ENCODE measurements at places on chromosomes 5 and 9.
A peak's percentile ranks its signal among the peaks of the same experiment; 100 is the strongest.

DNA sequence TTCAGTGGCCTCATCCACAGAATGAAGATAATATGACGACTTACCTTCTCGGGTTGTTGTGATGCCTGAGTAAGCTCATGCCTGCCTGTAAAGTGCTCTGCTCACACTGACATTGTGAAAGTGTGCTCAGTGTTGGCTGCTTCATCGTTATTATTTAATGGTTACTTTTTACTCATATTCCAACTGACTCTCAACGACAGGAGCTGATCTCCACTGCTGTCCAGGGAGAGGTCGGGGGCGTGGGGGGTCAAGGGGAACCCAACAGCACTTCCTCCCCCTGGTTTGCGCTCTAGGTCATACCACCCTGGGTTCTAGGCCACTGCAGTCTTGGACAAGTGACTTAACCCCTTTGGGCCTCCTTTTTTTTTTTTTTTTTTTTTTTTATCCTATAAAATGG lies 52.9 kb upstream of the ANGPTL2 start:
- DNase-seq = no peak

DNA sequence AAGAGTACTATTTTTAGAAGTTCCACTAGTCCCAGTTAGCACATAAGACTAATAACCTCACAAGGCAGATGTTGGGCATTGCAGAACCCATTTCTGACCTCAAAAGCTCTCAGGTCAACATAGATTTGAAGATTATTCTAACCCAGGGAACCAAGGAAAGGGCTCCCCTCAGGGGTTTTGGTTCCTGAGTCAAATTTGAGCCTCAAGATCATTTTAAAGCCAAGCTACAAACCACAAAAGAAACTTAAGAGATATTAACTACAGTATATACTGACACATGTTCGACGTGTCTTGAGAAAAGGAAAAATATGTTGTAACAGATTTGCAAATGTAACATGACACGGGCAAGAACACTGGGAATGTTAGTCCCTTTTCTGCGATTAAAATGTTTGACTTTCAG lies 88.6 kb downstream of the GNAQ start:
- DNase-seq = no peak

- no peak for DNase-seq
Measured at GRCh38 chr5:112634166-112634565, 103.5 kb upstream of the APC start.

DNA sequence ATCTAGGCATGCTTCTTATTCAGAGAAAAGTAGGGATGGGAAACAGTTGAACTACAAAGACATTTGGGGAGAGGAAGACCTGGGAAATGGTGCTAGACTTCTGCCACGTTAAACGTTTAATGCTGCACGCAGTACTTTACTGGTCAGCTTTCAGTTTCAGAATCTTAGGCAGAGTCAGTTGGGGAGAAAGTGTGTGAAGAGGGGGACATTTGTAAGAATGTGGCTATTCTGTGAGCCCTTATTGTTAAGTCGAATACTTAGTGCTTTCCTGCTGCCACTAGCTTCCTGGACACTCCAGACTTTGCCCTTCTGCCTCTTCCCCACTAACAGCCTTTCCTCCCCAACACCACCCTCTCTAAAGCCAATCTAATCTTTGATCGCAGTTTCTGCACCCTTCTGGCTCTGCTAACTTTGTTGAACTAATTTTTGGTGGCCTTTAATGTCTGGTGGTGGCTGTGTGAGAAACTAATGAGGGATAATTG lies 6.1 kb downstream of the CYSTM1 start:
- no peak for DNase-seq

DNA sequence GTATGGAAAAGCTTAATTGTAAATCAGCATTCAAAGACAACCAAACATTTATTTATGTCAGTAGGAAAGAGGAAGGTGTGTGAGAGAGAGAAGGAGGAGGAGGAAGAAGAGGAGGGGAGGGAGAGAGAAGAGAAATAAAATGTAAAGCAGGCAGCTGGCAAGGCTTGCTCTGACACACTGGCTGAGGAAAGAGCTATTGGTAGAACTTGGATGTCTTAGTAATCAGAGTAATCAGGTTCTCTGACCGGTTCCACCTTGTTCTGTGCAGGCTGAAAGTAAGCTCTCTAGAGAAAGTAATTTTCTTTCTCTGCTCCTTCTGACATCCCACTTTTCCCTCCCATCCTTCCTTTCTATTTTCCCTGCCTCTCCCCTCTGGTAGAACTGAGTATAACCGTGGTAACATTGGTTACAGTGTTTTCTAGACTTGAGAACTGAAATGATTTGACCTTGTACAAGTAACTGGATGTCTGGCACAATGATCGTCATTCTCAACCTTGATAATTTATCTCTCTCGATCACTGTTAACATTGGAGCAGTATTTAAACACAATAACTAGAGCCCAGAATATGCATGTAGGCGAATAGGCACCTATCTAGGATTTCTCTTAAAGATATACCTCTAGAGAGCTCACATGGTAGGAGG lies 33.3 kb downstream of the TLE4 start:
- DNase-seq = no peak

DNA sequence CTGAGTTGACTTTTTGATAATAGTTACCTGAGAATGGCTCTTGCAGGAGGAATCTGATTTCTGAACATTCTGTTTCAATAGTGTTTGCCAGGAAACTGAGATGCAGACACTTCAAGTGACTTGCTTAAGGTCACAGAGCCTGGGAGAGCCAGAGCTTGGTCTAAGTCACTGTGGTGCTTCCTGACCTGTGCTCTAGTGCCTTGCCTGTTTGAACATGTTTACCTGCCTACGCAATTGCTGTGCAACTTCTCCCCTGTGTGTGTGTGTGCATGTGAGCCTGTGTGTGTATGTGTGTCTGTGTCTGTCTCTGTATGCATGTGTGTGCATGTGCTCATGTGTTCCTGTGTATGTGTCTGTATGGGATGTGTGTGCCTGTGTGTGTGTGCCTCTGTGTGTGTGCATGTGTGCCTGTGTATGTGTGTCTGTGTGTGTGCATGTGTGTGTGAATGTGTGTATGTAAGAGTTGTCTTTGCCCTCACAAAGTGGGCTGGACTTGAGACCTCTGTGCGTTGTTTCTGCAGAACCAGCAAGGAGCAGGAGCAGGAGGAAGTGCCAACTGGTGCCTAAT lies 185.8 kb downstream of the GADD45G start:
- DNase-seq = no peak

- no peak for DNase-seq
Measured at GRCh38 chr9:124869466-124869985, 7.6 kb downstream of the ARPC5L start.

- DNase-seq = no peak
Measured at GRCh38 chr9:18060269-18060934, 413.6 kb upstream of the ADAMTSL1 start.

DNA sequence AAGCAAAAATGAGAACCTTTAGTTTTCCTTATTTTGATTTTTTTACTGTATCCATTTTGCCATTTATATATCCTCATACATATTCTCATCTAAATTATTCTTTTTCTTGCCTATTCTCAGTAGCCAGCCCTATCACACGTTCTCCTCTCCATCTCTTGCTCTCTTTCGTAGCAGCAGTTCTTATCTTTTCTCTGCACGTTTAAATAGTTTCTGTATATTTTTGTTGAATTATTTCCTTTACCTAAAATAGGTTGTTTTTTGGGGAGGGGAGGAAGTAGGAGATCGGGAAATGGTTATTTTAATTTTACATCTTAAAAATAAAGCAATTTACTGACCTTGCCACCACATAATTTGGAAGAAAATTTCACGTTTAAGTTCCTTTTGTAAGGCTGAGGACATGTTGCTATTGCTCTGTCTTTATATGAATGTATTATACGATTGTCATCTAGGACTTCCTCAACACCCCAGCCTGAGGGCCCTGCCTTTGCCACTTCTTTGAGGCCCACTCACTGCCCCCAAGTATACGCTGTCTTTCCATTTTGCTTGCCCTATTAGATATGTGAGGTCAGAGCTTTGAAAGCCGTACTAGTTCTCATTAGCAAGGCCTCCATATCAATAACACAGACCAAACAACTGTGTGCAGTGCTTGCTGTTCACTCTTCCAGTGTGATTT lies 140.3 kb downstream of the GNAQ start:
- no peak for DNase-seq

GRCh38 chr5:68771732-68772131 lies 322.1 kb upstream of the SLC30A5 start:
- DNase-seq = no peak

- no peak for DNase-seq
Measured at GRCh38 chr9:19441730-19442129, 32.9 kb downstream of the ACER2 start.

- DNase-seq = no peak
Measured at GRCh38 chr5:143931476-143931875, 119.5 kb downstream of the HMHB1 start.

GRCh38 chr9:38159599-38159998 lies 90.6 kb upstream of the SHB start:
- no peak for DNase-seq

- no peak for DNase-seq
Measured at GRCh38 chr9:133978226-133978898, 13.8 kb downstream of the VAV2 start.

DNA sequence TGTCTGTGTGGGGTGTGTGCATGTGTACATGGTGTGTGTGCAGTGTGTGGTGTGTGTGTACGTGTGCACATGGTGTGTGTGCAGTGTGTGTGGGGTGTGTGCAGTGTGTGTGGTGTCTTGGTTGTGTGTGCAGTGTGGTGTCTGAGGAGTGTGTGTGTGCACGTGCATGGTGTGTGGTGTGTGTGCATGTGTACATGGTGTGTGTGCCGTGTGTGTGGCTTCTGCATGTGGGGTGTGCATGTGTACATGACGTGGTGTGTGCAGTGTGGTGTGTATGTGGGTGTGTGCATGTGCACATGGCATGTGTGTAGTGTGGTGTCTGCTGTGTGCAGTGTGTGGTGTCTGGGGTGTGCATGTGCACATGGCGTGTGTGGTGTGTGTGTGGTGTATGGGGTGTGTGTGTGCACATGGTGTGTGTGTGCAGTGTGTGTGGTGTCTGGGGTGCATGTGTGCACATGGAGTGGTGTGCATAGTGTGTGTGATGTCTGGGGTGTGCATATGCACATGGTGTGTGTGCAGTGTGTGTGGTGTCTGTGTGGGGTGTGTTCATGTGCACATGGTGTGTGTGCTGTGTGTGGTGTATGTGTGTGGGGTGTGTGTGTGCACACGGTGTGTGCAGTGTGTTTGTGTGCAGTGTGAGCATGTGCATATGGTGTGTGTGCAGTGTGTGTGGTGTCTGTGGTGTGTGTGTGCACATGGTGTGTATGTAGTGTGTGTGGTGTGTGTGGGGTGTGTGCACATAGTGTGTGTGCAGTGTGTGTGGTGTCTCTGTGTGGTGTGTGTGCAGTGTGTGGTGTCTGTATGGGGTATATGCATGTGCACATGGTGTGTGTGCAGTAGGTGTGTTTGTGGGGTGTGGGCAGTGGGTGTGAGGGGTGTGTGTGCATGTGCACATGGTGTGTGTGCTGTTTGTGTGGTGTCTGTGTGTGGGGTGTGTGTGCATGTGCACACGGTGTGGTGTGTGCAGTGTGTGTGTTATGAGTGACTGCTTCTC lies 40.6 kb upstream of the ZNG1F start:
- peak; percentile 1 for DNase-seq

DNA sequence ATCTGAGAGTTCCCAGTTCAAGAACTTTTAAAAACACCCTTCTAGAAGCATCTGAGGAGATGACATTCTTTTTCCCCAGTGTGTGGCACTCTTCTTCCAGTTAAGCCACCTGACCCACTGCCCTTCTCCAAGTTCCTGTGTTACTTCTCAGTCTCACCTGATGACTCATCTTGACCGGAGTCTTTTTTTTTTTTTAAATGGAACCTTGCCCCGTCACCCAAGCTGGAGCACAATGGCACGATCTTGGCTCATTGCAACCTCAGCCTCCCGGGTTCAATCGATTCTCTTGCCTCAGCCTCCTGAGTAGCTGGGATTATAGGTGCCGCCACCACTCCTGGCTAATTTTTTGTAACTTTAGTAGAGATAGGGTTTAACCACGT lies 224.1 kb upstream of the DAB2 start:
- peak; percentile 22 for DNase-seq

DNA sequence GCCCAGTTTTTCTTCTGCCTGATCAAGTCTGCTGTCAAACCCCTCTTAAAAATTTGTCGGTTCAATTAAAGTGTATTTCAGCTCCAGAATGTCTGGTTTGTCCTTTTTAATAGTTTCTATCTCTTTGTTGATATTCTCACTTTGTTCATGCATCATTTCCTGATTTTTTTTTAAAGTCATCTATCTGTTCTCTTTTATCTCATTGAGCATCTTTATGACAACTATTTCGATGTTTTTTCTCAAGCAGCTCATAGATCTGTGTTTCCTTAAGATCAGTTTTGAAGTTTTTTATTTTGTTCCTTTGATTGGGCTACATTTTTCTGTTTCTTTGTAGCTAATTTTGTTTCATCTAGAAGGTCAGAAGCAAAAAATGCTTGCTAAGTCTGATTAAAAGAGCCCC lies 53.7 kb downstream of the FGD3 start:
- no peak for DNase-seq

GRCh38 chr9:100074093-100074492 lies 24.7 kb downstream of the ERP44 start:
- DNase-seq = peak; percentile 59

DNA sequence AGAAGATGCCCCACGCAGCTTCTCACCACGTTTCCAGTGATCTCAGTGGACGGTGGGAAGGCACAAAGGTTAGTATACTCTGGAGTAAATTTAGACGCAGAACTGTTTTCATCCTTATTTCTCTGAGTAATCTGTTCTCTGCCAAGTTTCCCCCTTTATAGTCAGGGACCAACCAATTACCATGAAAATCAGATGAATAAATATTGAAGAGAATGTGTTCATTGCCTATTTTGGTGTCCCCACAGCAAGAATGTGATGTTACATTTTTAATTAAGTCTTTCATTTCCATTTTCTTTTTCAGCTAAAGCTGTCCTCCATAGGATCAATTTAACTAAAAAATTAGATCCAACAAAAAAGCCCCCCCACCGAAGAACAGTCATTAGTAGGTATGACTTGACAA lies 41.4 kb downstream of the S1PR3 start:
- DNase-seq = no peak

GRCh38 chr5:118040496-118040895 lies 947.9 kb downstream of the DTWD2 start:
- no peak for DNase-seq

- DNase-seq = peak; percentile 34
Measured at GRCh38 chr5:32076699-32077695, 97.1 kb downstream of the GOLPH3 start.

GRCh38 chr5:113256671-113257452 lies 177.9 kb downstream of the TSSK1B start:
- DNase-seq = no peak

DNA sequence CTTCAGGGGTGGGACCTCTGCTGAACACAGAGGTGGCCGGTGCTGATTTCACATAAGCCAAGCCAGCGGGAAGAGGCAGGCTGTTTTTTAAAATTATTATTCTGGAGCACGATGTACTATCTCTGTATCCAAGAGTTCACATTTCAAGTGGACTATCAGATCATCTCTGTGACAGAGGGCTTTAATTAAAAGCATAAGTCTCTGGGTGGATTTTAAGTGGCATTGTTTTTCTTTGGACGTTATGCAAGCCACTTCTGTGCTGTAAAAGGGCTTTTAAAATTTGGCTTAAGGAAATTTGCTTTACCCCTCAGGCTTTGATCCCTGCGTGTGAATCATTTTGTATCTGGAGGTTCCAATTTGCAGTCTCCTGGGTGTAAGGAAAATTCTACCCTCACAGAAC lies 124.7 kb downstream of the PALM2AKAP2 start:
- DNase-seq = no peak

Data from COLO829 (cell line).